ENCODE measurements at places on chromosomes 12 and 14.
A peak's percentile ranks its signal among the peaks of the same experiment; 100 is the strongest.

DNA sequence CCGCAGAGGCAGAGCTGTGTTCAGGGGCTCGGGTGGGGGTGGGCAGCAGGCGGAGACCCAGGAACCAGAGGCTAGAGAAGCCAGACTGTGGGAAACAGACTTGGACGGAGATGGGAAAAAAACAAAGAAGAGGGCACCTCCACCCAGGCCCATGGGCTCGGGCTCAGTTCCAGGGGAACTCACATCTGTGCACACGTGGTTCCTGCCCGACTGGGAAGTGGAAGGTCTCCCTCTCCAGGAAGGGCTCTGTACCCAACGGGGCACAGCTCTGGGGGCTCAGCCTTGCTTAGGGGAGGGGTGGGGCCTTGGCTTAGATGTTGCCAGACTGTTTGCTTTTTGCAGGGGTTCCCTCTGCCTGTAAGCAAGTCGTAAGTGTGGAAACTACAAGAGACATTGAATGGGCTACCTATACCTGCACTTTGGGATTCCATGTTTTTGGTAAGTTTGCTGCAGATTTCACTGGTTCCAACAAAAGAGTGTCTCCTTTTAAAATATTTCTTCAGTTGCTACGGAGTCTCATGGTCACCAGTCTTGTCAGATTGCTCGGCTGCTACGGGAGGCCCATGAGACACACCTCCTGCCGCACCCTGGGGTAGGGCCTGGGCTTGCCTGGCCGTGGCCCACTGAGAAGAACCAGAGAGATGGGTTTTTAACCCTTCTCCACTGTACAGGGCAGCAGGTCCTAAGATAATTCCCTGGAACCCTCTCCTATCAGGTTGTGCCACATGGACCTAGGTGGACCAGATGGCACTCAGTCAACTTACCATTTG is 127.6 kb upstream of the EVL start:
- DNase-seq = no peak

DNA sequence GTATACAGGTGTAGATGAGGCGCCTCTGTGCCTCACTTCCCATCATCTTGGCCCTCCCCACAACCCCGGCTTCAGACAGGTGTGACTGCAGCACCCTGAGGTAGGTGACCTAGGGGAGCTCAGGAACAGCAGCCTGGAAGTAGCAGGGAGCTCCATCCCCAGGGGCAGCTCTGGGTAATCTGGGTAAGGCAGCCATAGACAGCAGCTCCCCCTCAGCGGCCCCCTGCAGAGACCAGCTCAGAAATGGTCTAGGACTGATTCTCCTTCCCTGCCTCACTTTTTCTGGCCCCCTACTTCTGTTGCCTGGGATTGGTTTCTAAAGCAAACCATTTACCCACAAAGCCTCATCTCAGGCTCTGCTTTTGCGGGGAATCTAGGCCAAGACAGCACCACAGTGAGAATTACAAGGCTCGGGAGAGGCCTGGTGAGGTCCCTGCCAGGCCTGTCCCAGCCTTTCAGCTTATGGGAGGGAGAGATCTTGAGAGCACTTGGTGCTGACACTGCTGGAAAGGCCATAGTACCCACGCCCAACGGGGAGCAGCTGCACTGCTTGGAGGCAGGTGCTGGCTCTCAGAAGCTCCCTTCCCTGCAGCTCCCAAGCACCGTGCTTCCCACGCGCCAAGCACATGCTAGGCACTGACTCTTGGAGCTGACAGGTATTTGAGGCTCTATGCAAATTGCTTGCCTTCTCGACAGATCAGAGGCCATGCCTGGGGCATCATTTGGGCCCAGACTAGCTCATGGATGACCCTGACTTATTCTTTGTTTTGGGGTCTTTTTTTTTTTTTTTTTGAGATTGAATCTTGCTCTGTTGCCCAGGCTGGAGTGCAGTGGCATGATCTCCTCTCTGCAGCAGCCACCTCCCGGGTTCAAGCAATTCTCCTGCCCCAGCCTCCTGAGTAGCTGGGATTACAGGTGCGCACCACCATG is 45.1 kb upstream of the TRAF3 start:
- peak; percentile 62 for DNase-seq

- no peak for DNase-seq
These were observed 4.0 kb upstream of the RNASE10 start for GRCh38 chr14:20501346-20501745.

GRCh38 chr12:104427547-104427938 is 29.2 kb upstream of the CHST11 start:
- no peak for DNase-seq

DNA sequence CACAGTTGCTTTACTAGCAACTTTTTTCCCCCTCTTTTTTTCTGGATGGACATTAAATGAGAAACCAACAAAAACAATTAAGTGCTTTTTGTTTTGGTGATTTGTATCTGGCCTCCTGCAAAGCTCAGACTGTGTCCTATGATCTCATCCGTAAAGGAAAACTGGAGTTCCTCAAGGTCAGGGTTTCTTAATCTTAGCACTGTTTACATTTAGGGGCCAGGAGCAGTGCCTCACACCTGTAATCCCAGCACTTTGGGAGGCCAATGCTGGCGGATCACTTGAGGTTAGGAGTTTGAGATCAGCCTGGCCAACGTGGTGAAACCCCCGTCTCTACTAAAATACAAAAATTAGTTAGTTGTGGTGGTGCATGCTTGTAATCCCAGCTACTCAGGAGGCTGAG is 28.0 kb downstream of the ENTPD5 start:
- no peak for DNase-seq

DNA sequence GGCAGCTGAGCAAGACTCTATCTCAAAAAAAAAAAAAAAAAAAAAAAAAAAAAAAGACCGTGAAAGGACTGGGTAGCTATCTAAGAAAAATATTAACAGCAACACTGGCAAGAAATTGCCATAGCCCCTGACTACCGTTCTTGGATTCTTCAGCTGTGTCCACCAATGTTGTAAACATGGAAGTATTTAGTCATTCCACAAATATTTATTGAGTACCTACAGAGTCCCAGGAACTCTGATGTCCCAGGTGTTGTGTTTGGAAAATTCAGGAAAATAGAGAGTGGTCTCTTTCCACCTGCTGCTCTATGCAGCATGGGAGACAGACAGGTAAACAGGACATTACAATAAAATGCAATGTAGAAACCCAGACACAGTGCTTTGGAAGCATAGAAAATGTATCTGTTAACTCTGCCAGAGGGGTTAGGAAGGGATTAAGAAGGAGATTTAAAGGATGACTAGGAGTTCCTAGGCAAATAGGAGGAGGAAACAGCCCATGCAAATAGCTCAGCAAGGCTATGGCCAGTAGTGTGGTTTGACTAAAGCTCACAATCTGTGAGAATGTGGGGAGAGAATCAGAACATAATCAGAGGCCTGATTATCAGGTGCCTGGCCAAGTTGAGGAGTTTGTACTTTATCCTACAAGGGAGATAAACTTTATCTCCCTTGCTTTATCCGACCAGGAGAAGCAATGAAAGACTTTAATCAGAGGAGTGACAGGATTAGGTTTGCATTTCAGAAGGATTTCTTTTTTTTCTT is 2.1 kb upstream of the DLST start:
- DNase-seq = no peak

DNA sequence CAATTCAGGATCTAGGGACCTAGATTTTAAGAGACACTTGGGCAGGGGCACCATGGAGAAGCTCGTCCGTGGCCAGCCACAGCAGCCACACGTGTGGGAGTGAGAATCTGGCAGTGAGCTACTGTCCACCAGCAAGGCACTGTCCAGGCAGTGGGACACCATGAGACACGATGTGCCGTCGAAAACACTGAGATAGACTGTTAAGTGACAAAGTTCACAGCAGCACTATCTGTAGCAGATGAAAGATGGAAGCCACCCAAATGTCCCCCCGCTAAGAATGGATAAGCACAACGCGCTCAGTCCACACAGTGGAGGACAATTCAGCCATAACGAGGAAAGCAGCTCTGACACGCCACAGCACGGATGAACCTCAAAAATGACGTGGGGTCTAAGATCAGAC is 19.7 kb downstream of the RILPL1 start:
- DNase-seq = no peak

GRCh38 chr14:20818861-20819260 is 16.2 kb upstream of the RNASE1 start:
- no peak for DNase-seq

- DNase-seq = no peak
These were observed 115.8 kb downstream of the DAD1 start for GRCh38 chr14:22472935-22473854.

DNA sequence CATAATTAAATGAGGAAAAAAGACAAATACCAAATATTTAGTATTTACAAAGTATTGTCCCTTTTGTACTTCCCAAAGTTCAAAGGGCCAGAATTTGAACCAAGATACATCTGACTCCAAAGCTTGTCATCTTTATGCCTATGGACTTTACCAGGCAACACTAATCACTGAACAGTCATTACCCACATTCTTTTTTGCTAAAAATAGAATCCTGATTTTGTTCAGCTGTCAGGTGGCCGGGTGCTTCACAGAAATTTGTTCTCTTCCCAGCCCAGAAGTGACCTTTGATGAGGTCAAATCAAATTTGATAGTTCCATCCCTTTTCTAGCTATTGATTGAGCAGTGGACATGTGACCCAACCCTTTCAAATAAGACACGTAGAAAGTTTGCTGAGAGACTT is 121.6 kb downstream of the LLPH start:
- no peak for DNase-seq

GRCh38 chr12:27583057-27583797 is 59.2 kb downstream of the PPFIBP1 start:
- no peak for DNase-seq

DNA sequence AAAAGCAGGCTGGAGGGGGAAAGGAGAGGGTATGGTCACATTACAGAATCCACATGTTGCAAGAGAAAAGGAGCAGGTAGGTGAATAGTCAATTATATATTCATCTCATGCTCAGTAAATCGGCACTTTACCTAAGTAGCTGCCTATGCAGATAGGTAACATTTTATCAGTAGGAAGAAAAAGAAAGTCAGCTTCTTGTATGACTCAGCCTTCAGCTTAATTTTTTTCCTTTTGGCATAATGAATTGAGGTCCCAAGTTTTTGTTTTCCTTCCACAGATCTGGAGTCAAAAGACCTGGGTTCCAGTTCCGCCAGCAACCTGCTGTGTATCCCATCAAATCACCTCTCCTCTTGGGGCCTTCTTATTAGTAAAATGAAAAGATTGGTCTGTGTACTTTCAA is 6.0 kb upstream of the ACSM4 start:
- no peak for DNase-seq

DNA sequence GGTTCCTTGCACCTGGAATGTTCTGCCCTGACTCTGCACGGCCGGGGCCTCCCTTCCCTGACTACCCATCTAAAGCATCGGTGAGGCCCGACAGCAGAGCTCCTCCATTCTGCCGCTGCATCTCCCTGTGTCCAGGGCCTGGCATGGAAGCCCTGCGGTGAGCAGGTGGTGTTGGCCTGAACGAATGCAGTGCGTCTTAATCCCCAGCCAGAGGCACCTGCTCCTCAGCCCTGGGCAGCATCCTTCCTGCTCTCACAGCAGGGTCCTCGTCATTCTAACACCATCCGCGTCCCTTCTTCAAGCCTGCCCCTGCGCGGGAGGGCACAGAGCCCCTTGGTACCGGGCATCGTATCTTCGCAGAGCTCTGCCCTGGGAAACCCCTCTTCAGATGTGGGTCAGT is 15.4 kb downstream of the BEGAIN start:
- no peak for DNase-seq

GRCh38 chr12:66971816-66972215 is 292.9 kb upstream of the GRIP1 start:
- DNase-seq = no peak

GRCh38 chr14:58491593-58491992 is 64.1 kb downstream of the KIAA0586 start:
- no peak for DNase-seq

- DNase-seq = peak; percentile 56
These were observed 394.1 kb downstream of the BCAT1 start for GRCh38 chr12:24554612-24555295.

DNA sequence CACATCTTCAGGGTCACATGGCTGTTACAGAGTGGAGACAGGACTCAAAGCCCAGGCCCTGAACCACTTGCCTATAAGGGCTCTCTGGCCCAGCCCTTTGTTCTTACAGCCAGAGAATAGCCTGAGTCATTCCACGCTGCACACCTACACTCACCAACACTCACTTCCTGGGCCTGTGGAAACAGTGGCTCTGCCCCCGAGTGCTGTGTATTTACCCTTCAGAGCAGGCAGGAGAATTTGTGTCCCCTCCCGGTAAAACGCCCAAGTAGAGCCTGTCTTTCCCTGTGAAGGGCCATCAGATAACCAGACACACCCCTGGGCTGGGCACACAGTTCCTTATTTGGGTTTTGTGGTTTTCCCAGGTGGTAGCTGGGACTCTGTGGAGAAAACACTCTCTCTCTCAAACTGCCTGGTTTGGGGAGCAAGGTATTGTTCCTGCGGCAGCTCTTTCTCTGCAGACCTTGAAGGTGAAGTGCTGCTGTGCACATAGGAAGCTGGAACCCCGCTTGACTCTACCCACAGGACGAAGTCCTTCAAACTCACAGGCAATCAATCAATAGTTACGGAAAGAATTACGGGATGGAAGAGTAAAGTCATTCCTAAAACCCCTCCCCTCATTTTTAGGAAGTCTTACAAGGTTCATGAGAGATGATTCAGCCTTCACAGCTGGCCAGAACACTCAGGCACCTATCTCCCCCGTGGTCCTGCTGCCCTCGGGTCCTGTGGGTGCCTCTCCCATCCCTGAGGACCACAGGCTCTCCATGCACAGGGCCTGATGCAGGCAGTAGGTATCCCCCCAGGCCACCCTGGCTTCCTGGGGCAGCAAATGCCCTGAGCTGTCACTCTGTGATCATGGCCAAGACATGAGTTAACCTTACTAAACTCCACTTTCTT is 20.3 kb downstream of the FIGNL2 start:
- peak; percentile 40 for DNase-seq
